HS-5 (cell line): ENCODE measurements at places on chromosomes 5 and 9.

DNA sequence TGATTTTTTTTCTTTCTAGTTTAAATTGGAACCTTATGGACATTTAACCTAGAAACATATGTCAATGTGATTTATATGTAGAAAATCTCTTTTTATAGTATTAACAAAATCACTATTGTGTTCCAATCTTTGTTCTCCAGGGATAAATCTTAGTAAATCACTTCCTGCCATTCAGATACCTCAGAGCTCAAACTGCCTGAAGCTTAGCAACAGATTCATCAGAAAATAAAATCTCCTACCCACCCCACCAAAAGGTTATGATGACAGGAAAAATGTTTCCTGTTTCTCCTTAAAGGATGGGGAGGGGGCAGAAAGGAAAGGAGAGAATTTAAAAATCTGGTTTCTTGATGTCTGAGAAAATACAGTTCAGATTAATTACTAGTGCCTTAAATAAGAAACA lies 105.0 kb upstream of the TUT7 start:
- DNase-seq, result no peak

GRCh38 chr5:140360681-140361479 lies 886 bp downstream of the SLC4A9 start:
- no peak for DNase-seq

- DNase-seq, result no peak
These were observed 9.0 kb downstream of the ANXA6 start for GRCh38 chr5:151148583-151148982.

DNA sequence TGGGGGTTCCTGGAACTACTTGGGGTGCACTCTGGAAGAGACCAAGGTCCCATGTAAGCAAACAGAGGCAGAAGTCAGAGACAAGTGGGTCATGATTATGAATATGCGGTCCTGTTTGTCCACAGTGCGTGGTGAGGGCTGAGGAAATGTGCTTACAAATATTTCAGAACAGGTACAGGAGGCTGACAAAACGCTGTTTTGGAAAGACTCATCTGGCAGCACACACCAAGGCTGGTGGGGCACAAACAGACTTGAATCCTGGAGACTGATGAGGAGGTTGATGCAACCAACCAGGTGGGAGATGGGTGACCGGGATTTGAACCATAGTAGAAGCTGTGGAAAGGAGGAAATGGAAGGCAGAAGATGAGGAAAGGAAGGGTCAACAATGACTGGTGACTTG lies 83.8 kb downstream of the ADRB2 start:
- DNase-seq, result no peak

DNA sequence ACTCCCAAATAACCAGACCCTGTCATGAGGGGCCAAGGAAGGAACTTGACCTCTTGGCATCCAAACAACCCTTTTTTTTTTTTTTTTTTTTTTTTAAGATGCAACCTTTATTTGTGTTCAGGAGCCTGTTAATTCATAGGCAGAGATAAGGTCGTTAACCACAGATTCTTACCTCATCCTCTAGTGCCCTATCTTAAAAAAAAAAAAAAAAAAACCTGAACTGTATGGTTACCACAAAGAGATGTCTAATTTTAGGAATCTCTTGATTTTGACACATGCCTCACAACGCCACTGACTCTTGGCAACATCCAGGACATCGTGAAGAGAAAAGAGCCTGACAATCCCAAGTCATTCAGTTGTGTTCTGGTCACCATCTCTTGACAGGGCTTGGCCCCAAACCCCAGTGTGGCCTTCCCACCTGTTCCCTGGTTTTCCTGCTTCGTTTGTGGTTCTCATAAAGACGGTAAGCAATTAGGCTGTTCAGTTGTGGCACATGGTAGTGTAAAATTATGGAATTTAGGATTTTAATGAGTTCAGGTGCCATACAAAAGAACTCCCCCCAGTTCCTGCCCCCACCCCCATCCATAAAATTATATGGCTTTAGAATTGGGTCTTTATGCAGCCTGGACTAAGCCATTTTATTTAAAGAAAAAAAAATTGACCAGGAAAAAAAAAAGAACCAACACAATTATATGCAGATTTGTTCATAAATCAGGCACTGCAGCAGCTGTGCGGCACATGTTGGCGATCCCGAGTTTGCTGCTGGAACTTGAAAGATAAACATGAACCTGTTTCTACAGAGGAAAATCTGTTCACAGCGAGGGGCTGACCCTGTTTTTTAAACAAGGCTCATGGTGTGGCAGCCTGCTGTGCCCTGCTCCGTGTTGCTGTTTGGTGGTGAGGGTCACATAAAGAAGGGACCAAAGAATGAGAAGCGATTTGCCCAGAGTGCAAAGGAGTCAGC lies 267.8 kb upstream of the CLINT1 start:
- DNase-seq, result no peak

DNA sequence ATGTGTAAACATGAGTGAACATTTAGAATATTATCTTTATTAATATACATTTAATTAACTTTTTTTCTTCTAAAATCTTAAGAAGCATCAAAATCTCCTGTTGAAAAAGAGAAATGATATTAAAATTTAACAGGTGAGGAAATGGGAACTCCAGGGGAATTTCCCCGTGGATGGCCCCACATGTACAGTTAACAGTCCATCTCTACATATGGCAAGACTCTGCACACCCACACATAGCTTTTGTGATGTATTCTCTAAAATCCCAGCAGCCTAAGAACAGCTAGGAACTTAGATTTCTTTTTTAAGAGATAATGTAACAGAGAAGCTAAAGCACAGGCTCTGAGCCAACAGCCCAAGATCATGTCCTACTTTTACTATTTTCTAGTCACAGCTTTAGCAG lies 556.3 kb upstream of the RGMB start:
- no peak for DNase-seq
